Activated CD8-positive, alpha-beta memory T cell treated with anti-CD3 and anti-CD28 coated beads for 4 hours (primary cell): ENCODE measurements at places on chromosomes 1 and 21.

DNA sequence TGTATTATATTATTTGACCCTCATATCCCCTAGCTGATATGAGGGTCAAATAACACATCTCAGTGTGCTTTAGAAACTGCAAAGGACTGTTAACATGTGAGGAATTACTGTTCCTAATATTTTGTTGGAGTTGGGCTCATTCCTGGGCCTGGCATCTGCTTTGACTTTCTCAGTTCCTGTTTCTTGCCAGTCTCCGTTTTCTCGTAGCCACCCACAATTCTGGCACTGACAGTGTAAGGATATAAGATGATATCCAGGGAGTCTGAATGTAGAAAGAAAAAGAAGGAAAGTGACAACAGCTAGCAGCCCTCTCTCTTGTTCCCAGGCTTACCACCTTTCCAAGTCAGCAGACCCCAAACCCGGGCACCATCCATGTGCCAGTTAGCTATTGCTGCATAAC lies 54.4 kb upstream of the SCMH1 start:
- DNase-seq, result no peak

GRCh38 chr1:207866471-207867135 lies 44.3 kb downstream of the CD34 start:
- no peak for DNase-seq

GRCh38 chr1:199936441-199936840 lies 91.1 kb upstream of the NR5A2 start:
- DNase-seq, result no peak

- DNase-seq, result no peak
Measured at GRCh38 chr1:100516857-100517256, 21.1 kb upstream of the GPR88 start.

- DNase-seq, result no peak
Measured at GRCh38 chr1:2469103-2469940, 6.8 kb upstream of the PLCH2 start.

- DNase-seq, result peak; percentile 82
Measured at GRCh38 chr1:21294266-21294989, 4.2 kb upstream of the ECE1 start.

- DNase-seq, result no peak
Measured at GRCh38 chr1:53378932-53379661, 51.2 kb upstream of the LRP8 start.

DNA sequence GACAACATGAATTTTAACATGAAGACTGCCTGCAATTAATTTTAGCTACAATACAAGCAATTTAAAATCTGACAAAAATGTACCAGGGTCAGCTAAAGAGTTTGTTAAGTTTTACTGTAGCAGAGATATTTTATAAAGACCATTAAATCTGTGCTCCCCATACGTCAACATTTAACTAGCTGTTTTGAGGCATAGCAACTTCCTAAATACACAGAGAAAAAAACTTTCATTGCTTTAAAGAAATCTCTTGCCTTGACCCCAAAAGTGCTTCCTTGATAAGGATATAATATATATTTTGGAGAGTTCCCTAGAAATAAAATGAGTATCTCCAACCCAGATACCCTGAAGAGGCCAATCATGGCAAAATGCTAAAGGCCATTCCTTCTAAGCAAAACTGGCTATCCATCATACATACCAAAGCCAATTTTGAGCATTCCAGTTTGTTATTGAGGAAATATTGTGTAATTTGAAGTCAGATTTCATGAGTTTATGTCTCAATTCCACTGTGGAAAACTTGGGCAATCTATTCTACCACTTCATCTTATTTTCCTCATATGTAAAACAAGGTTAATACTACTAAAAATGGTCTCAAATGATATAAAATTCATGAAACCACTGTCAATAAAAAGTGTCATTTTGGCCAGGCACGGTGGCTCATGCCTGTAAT lies 19.1 kb downstream of the ASPM start:
- no peak for DNase-seq

DNA sequence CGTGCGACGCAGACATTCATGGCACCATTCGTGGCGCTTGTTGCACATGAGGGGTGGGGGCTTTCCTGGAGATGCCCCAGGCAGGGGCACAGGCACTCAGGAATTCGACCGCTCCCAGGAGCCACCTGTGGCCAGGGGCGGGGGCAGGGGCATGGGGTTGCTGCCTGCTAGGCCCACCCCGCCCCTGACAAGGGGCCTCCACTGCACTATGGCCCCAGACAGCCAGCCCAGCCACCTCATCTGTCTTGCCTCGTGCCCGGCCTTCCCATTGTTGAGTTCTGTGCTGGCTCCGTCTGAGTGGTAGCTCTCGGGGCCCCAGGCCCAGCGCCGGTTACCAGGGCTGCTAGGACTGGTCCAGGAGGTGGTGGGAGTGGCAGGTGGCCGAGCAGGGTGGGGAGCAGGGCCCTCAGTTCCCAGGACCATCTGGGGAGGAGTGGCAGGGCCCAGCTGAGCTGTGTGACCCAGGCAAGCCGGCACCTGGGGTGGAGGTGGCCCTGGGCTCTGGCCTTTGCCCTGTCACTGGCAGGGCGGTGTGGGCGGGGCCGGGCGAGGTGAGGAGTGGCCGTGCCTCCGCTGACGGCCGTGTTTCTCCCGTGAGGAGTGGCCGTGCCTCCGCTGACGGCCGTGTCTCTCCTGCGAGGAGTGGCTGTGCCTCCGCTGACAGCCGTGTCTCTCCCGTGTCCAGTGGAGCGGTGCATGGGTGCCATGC lies 1.9 kb downstream of the PLCH2 start:
- DNase-seq, result no peak

GRCh38 chr1:157734321-157734720 lies 33.8 kb upstream of the FCRL3 start:
- no peak for DNase-seq

- DNase-seq, result no peak
Measured at GRCh38 chr1:201038186-201038876, 14.8 kb upstream of the KIF21B start.

- DNase-seq, result no peak
Measured at GRCh38 chr1:244576259-244576892, 76.5 kb upstream of the DESI2 start.

GRCh38 chr1:155173478-155174323 lies at the start of gene TRIM46:
Gene TRIM46 (plus strand): TSS chr1:155173849. CDS start chr1:155173967, 118 bp downstream.
- no peak for DNase-seq

- no peak for DNase-seq
Measured at GRCh38 chr1:169271098-169271497, 96.5 kb downstream of the NME7 start.

- no peak for DNase-seq
Measured at GRCh38 chr1:174519844-174520243, 72.1 kb downstream of the GPR52 start.

DNA sequence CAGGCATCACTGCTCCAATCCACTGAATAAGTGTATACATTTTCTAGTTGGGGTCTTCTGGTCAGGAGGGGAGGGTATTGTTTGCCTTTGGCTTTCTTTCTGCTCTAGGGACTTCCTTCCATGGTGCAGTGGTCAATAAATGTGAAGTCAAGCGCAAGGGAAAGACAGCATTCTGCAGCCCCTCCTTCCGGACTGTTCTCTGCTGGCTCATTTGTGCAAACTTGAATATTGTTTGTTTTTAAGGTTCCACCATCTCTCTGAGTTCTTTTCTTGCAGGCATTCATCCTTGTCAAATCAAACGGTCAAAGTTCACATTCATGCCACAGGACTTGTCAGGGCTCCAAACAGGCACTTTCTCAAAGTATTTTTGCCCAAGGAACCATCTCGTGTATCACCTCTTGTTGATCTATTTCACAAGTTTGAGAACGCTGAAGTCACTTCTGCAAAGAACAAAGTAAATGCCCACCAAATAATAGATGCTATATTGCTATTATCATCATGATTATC lies 205.6 kb upstream of the KAZN start:
- no peak for DNase-seq

- no peak for DNase-seq
Measured at GRCh38 chr1:71738910-71739309, 543.4 kb downstream of the NEGR1 start.

- no peak for DNase-seq
Measured at GRCh38 chr1:36658838-36659237, 176.1 kb upstream of the CSF3R start.
